ENCODE measurements at places on chromosomes 12 and 14. TPM values are rescaled to one million over a fixed set of nuclear protein-coding genes. Genes with fewer than 3 reads are reported as not detected.

Gene TMEM121
- total RNA-seq, result 6.2 TPM

Gene C14orf132
- total RNA-seq, result 9.5 TPM

Gene CD163
- total RNA-seq, result not detected

Gene GLIPR1L1
- not detected for total RNA-seq

Gene MIP
- not detected for total RNA-seq

Gene SIX1
- total RNA-seq, result under 0.01 TPM

Gene KLRK1
- not detected for total RNA-seq

Gene ETV6
- total RNA-seq, result 5.5 TPM

Gene HOXC11
- total RNA-seq, result 1.2 TPM

Gene PTPN6
- total RNA-seq, result not detected

Gene KRT74
- total RNA-seq, result not detected

Gene JAG2
- total RNA-seq, result 0.53 TPM

Gene NPC2
- total RNA-seq, result 1,597 TPM

Gene JDP2
- total RNA-seq, result 93.1 TPM

Gene CCDC184
- 1.1 TPM for total RNA-seq

Gene CCND2
- 10.4 TPM for total RNA-seq

Gene ISM2
- total RNA-seq, result not detected

Gene RABGGTA
- 65.2 TPM for total RNA-seq
